ENCODE measurements at places on chromosomes 16 and 17.

- DNase-seq: no peak
Observed at GRCh38 chr17:41413353-41413957, 10.9 kb downstream of the KRT37 start.

- DNase-seq: no peak
Observed at GRCh38 chr17:27572665-27573064, 58.3 kb upstream of the LGALS9 start.

DNA sequence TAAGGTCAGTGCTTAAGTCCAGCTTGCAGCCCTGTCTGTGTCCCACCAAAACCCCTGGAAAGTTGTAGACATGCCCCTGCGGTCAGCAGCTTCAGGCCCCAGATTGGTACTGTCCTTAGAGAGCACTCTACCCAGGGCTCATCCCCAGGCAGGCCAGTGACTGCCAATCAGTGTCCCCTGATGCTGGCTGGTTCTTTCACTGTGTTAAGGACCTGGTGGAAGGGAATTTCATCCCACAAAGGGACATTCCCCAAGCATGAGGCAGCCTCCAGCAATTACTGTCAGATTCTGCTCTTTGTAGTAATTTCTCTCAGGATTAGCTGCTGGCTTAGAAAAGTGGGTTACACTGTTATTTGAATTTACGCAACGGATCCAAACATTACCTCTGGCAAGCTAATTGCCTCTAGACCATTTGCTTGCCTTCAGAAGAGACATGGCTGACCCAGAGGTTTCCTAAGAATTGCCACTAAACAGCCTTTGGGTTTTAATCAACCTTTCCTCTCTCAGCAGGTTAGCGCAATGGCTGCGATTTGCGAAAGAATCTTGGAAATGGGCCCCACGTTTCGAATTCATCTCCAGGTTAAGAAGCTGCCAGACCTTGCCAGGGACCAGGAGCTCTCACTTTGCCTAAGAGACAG lies 5.9 kb downstream of the IRX6 start:
- no peak for DNase-seq

- DNase-seq: no peak
Observed at GRCh38 chr16:26211542-26211941, 519.8 kb downstream of the HS3ST4 start.

GRCh38 chr17:29837531-29837930 lies 92.5 kb downstream of the SSH2 start:
- no peak for DNase-seq

GRCh38 chr16:64412578-64413280 lies 709.1 kb downstream of the CDH11 start:
- no peak for DNase-seq

DNA sequence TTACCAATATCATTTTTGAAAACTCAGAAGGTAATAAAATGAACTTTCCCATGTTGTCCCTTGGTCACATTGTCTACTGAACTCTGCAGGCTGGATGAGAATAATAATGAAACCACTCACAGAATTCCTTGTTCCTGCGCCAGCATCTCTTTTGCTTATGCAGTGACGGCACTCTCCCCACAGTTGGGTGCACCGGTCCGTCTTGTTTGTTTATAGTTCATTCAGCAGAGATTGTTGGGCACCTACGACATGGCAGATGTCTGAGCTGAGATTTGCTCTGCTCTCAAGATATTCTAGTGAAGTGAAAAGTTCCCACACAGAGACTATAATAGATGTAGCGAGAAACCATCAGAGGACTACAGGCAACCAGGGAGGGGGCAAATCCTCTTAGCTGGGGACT lies 375.7 kb upstream of the CDH11 start:
- DNase-seq: no peak

GRCh38 chr16:73063854-73064211 lies 15.9 kb upstream of the ZFHX3 start:
- DNase-seq: no peak

DNA sequence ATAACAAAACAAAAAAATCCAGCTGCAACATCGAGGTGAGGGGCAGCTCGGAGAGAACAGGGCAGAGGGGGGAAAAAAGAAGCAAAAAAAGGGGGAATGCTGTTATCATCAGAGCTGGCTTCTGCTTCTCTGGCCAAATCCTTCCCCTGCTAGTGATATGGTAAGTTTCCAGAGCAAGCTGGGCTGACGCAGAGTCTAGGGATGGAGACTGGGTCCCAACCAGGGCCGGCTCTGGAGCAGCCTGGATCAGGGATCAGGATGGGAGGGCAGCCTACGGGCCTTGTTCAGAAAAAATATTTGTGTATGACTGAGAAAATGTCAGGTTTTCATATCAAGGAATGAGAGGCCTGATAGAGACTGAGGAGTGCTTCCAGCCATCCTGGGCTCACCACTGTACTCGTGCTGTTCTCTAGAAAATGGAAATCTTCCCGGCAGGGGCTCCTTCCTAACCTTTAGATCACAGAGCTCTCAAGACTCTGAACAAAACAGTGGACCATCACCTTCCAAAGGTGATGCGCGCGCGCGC lies 726 bp upstream of the C1QTNF1 start:
- DNase-seq: no peak

GRCh38 chr16:72928090-72928981 lies 119.6 kb downstream of the ZFHX3 start:
- no peak for DNase-seq

DNA sequence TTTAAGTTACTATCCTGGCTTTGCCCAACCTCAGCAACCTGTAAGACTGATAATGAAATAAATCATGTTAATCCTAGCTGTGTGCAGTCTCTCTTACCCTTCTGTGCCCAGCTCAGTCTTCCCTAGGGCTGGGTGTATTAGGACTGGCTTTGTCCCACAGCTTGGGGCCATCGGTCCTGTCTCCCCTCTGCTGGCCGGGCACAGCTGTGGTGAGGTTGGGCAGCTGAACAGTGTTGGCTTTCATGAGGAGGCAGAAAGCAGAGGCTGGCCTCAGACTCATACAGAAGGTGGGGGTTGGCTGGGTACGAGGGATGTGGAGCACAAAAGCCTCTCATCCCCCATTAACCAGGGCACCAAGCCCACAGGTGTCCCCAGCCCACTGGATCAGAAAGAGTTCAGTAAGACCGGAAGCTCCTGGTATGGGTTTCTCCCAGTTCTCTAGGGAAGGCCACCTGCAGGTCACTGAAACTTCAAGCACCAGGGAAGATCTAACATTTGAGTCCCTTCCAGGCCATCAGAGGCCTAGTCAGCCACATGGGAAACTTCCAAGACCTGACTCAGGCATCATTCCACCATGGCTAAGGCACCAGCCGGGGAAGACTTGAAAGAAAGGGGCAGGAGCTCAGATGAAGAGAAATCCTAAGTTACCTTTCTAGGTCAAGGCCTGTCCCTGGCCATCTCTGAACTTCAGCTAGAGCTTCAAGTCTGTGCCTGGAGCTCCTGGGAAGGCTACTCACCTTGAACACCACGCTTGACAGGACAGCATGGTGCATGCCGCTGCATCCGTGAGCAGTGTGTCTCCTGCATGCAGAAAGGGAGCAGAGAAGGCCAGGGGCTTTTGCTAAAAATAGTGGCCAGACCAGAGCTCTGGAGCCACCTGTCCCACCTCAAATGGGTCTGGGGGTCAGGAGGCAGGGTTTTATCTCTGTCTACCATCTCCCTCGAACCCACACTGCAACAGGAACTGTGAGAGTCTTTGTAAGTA lies 8.8 kb downstream of the CNP start:
- no peak for DNase-seq

- no peak for DNase-seq
Observed at GRCh38 chr17:77930780-77931768, 27.4 kb upstream of the TNRC6C start.

DNA sequence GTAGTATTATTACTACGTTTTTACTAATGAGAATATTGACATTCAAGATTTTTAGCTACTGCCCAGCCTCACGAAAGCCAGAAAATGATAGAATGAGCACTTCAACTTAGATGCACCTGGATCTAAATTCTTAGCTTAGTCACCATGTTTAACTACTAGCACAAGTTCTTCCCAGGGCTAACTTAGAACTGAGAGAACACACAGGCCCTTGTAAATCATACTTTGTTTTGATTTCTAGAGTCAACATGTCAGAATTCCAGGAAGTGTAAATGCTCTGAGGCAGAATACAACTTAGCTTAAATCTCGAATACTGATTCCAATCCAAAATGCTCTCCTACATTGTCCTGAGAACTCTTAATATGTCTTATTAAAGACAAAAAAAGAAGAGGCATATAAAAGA lies 6.8 kb upstream of the ACSM1 start:
- DNase-seq: no peak

GRCh38 chr16:14240964-14241363 lies 169.8 kb downstream of the MRTFB start:
- DNase-seq: no peak
